ENCODE measurements at places on chromosomes 1 and 21.

GRCh38 chr1:84795966-84796600, 96.9 kb downstream of the LPAR3 start:
- peak; percentile 69 for DNase-seq

DNA sequence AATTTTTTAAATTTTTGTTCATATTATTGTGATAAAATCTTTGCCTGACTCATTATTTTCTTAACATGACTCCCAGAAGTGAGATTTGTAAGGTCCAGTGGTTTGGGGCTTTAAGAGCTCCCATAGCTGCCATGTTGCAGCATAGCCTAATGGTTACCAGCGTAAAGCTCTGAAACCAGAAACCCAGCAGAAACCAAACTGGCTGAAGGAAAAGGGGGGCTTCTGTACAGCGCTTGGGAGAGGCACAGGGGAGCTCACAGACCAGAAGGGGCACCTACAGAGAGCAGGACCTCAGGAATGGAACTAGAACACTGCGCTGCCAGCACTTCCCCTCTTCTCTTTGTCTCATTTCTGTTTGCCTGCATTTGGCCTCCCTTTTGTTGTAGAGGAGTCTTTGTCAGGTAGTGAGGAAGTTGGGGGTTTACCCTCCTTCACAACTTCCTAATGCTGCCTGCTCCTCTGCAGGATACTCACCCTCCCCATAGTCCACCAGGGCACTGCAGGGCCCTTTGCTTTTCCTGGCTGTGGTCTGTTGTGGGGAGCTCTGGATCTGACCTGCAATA, 2.6 kb upstream of the PYCR2 start:
- DNase-seq, result no peak

DNA sequence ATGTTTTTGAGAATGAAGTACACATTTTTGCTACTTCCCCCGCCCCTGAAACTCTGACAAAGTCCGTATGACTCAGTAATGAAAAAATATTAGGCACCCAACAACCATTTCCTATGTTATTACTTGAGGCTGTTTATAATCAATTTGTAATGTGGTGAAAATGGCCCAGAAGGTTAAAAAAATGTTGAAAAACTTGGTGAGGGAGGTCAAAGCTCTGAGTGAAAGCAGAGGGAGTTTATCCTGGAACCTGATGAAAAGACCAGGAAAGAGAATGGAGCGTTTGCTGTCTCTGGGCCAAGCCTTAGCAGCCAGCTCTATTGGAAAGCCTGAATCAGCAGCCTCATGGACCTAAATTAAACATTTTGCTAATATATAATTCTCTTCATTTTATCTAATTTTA, 367.7 kb upstream of the NEGR1 start:
- no peak for DNase-seq

DNA sequence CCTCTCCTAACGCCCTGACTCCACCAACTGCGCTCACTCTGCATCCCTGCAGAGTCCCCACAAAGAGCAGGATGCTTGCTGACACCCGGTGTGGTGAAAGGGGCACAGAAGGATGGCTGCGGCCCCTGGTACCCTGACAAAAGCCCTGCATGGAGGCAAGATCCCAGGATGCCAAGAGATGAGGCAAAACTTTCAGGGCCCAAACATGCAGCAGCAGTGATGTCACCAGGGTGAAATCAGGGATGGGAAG, 36.6 kb downstream of the SLC9A1 start:
- DNase-seq, result no peak

GRCh38 chr1:170388489-170388888, 143.5 kb upstream of the GORAB start:
- DNase-seq, result no peak

DNA sequence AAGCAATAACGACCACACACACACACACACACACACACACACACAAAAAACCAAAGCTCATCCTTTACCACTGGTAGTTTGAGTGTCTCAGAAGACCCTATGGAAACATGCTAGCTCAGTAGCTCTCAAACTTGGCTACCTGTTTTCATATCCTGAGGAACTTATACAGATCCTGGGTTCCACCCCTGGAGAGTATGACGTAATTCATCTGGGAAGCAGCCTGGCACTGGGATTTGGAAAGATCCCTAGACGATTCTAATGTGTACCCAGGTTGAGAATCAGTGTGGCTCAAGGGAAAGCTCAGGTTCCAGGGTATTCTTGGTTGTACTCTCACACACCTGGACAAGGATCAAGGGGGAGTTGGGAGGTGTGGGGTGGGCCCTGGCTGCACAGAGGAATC, 85.9 kb downstream of the SELENOF start:
- no peak for DNase-seq

- DNase-seq, result peak; percentile 53
Observed at GRCh38 chr1:15703562-15703961, 19.4 kb downstream of the PLEKHM2 start.

DNA sequence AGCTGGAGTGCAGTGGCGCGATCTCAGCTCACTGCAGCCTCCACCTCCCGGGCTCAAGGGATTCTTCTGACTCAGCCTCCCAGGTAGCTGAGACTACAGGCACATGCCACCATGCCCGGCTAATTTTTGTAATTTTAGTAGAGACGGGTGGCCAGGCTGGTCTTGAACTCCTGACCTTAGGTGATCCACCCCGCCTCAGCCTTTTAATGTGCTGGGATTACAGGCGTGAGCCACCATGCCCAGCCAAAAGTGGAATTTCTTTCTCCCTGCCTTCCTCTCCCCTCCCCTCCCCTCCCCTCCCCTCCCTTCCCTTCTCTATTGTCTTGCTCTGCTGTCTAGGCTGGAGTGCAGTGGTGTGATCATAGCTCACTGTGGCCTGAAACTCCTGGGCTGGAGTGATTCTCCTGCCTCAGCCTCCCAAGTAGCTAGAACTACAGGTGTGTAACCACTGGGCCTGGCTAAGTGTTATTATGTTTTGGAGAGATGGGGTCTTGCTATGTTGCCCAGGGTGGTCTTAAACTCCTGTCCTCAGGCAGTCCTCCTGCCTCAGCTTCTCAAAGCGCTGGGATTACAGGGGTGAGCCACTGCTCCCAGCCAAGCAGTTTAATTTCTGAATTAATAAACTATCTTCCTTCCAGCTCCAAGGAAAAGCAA, 10.0 kb upstream of the MACF1 start:
- peak; percentile 31 for DNase-seq

DNA sequence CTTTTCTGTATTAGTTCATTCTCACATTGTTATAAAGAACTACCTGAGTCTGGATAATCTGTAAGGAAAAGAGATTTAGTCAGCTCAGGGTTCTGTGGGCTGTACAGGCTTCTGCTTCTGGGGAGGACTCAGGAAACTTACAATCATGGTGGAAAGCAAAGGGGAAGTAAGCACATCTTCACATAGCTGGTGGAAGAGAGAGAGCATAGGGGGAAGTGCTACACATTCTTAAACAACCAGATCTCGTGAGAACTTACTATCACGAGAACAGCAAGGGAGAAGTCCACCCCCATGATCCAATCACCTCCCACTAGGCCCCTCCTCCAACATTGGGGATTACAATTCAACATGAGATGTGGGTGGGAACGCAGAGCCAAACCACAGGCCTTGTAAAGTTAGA, 37.9 kb upstream of the AHCTF1 start:
- DNase-seq, result no peak

DNA sequence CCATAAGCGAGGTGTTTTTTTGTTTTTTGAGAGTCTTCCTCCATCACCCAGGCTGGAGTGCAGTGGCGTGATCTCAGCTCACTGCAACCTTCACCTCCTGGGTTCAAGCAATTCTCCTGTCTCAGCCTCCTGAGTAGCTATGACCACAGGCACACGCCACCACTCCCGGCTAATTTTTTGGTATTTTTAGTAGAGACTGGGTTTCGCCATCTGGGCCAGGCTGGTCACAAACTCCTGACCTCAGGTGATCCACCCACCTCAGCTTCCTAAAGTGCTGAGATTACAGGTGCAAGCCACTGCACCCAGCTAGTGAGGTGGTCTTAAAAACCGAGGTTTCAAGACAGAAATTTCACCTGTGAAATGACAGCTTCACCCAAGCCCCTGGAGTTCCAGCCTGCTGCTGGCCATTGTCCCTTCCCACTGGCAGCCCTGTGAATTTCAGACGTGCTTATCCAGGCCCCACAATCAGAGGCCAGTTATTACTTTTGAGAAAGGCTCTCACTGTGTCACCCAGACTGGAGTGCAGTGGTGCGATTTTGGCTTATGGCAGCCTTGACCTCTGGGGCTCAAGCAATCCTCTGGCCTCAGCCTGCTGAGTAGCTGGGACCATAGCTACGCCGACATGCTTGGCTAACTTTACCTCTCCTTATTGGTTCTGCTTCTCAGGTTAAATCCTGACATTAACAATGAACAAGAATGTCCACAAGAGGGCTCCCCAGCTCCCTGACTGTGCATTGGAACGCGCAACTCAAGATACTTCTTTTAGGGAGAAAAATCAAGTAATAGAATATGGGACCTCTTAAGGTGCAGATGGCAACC, 19.4 kb downstream of the ENO1 start:
- DNase-seq, result peak; percentile 54

- DNase-seq, result peak; percentile 77
Observed at GRCh38 chr21:38042246-38042645, 126.0 kb upstream of the KCNJ6 start.

DNA sequence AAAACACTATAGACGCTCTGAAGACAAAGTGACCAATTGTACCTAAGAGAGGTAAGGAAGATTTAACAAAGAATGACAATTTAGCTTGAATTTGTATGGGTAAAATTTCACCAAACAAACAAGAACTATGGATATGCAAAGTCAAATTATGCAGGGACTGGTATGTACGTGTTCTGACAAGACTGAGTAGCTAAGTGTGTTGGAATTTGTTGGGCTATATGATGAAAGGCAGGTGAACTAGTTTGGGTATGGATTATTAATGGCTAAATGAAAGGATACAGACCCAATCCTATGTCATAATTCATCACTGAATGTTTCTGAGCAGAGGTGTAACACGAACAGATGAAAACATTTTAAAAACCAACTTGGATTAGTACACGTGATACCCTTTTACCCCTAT, 7.6 kb downstream of the DNTTIP2 start:
- no peak for DNase-seq

DNA sequence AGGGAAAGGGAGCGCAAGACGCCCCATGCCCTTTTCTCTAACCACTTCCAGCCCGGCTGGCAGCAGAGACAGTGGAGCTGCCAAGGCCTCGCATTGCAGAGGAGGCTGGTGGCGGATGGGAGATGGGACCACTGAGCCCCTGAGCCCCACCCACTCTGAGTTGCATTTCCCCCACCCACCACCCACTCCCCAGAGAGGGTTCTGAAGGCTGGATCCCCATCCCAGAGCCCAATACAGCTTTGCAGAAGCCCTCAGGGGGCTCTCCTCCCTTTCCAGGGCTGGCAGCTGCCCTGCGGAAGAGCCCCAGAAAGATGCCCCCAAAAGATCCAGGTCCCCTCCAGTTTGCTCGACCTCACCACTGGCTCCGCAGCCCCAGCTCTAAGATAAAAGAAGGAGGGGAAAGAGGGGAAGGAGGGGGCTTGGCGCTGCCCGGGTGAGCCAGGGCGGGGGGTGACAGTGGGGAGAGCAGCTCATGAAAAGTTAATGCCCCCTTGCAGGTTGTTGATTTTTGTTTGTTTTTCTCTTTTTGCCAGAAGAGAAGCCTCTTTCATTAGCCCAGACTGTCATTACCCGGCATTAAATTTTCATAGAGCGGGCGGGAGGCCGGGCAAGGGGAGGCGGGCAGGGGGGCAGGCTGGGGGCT, 38.4 kb upstream of the CASZ1 start:
- DNase-seq, result no peak

GRCh38 chr1:18803151-18803791, 56.2 kb downstream of the TAS1R2 start:
- no peak for DNase-seq

- no peak for DNase-seq
Observed at GRCh38 chr1:52599236-52599635, 2.9 kb upstream of the GPX7 start.

GRCh38 chr1:247345881-247346280, 14.2 kb upstream of the ZNF496 start:
- no peak for DNase-seq

- DNase-seq, result no peak
Observed at GRCh38 chr1:147850737-147851136, 51.9 kb upstream of the GJA8 start.
